ENCODE measurements at places on chromosomes 4 and X. TPM values are rescaled to one million over a fixed set of nuclear protein-coding genes. Genes with fewer than 3 reads are reported as not detected.

- no peak for DNase-seq
Observed at GRCh38 chr4:107666134-107666533, 53.9 kb downstream of the PAPSS1 start.

- DNase-seq, result no peak
Observed at GRCh38 chrX:19563327-19563726, 48.0 kb upstream of the MAP3K15 start.

DNA sequence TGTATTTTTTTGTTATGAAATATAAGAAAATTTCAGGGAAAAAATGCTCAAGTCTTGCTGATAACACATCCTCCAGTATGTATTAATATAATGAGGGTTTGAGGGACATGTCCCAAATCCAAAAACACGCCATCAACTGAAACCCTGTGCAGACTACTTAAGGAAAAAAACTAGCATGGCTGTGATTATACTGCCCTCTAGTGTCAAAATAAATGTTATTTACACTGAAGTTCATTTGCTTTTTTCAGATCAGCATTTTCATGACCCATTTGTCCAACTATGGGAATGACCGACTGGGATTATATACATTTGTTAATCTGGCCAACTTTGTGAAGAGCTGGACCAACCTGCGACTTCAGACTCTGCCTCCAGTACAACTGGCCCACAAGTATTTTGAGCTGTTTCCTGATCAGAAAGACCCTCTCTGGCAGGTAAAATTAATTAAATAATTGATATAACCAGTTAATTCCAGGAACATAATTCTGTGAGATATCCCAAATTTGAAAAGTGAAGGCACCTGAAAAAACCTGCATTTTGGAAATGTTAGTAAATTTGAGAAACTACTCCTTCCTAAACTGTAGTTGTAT lies 128.5 kb downstream of the PRSS12 start:
- peak; percentile 8 for DNase-seq

- no peak for DNase-seq
Observed at GRCh38 chrX:44400588-44400987, 57.1 kb upstream of the EFHC2 start.

DNA sequence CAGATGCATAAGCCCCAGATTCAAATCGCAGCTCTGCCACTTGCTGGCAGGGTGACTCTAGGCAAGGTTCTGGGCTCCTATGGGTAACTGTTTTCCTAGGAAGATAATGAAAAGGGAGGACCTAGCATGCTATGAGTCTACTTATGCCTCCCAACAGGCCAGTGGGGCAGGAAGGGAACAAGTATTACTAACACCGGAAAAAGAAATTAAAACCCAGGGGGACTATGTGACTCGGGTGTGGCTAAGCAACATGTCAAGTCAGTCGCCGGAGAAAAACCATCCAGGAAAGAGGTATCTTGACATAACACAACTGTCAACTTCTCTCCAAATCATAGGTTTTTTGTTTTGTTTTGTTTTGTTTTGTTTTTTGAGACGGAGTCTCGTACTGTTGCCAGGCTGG lies 45.5 kb upstream of the RBPJ start:
- DNase-seq, result no peak

SPANXA2 gene
- total RNA-seq, result not detected

C4orf50 gene
- total RNA-seq, result not detected

DMRTC1 gene
- total RNA-seq, result not detected

GAGE12H gene
- not detected for total RNA-seq
